ENCODE measurements at places on chromosomes 16 and 17.

DNA sequence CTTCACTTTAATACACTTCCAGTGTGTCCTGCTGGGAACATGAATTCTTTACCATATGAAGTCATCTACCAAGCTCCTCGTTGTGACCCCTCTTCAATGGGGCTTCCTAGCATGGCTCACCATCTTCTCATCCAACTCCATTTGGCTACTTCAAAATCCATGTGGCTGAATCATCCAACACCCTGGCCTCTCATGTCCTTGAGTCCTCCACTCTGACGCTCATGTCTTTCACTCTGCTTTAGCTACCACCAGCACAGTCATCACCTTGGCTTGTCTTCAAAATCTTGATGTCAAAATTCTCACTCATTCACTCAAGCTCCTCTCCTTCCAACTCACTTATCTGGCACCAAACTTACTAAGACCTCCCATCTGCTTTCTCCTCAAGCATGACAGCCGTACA lies 35.8 kb downstream of the AMFR start:
- no peak for DNase-seq
- H3K4me3 ChIP-seq: no peak overlapping the region
- peaks cover 13% of the 10 kb centered on the region for H3K36me3 ChIP-seq
- H3K27me3 ChIP-seq: no peaks in the 10 kb centered on the region
- H3K4me1 ChIP-seq: no peaks in the 10 kb centered on the region
- no peak overlapping the region for H3K27ac ChIP-seq

DNA sequence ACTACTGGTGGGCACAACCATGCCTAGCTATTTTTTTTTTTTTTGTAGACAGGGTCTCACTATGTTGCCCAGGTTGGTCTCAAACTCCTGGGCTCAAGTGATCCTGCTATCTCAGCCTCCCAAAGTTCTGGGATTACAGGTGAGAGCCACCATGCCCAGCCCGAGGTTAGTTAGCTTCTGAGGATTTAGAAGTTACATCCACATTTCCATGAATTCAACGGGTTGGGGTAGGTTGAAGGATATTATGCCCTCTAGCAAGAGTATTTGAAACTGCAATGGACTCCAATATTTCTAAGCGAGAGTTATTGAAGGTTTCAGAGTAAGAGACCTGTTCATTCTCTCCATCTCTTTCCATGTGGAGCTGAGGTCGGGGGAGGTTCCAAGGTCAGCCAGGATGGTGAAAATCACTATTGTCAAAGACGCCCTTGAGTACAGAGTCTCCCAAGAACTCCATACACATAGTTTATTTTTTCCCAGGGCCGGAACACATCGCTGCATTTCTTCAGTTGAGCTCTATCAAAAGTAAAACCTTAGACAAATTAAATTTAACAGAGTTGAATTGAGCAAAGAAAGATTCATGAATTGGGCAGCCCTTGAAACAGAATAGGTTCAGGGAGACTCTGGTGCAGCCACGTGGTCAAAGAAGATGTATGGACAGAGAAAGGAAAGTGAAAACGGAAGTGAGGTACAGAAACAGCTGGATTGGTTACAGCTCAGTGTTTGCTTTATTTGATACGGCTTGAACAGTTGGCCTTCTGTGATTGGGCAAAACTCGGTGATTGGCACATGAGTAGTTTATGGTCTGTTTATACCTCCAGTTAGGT lies 19.0 kb upstream of the ITPRIPL2 start:
- H3K27me3 ChIP-seq: no peaks in the 10 kb centered on the region
- DNase-seq: no peak
- no peak overlapping the region for H3K27ac ChIP-seq
- H3K4me3 ChIP-seq: no peak overlapping the region

DNA sequence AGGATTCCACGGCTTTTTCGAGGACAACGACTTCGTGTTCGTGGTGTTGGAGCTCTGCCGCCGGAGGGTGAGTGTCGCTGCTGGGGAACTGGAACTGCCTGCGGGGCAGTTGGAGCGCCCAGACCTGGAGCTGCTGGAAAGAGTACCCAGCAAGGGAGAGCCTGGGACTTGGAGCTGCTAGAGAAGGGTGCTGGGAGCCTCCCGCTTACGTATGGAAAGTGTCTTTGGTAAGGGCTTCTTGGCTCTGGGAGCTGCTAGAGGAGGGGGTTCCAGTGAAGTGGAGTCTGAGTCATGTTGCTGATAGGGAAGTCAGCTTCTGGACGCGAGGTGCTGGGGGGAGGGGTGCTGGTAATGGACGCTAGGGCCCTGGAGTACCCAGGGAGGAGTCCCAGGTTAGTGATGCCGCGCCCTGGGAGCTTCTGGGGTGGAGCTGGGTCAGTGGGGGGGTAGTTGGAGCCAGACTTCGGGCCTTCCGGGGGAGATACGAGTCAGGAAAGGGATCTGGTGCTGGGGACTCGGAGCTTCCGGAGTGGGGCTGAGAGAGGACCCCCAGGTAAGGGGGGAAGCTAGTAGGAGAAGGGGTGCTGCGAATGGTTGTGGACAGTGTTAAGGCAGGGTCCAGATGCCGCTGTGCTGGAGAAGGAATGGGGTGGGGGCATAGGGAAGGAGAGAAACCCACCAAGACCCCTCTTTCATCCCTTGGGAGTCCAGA lies 741 bp downstream of the PLK1 start:
- peak; percentile 46 for DNase-seq
- H3K36me3 ChIP-seq: peaks cover 46% of the 10 kb centered on the region
- H3K4me1 ChIP-seq: peaks cover 27% of the 10 kb centered on the region
- peak overlapping the region; percentile 88 for H3K4me3 ChIP-seq

DNA sequence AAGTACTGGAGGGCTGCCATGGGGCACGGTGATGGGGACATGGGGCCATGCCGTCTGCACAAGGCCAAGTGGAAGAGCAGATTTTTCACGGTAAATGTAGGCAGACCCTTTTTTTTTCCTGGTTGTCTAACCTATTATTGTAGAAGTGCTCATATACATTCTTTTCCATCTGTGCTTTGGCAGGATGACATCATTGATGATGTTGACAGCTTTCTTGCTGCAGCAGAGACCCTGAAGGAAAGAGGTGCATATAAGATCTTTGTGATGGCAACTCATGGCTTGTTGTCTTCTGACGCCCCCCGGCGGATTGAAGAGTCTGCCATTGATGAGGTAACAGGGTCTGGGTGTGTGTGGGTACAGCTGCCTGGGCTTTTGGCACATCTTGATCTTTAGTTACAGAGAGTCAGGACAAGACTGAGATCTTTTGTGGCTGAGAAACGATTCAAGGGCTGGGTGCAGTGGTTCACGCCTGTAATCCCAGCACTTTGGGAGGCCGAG lies 23.3 kb upstream of the SLC5A10 start:
- no peaks in the 10 kb centered on the region for H3K4me1 ChIP-seq
- H3K27me3 ChIP-seq: no peaks in the 10 kb centered on the region
- H3K4me3 ChIP-seq: no peak overlapping the region
- H3K36me3 ChIP-seq: peaks cover 26% of the 10 kb centered on the region

DNA sequence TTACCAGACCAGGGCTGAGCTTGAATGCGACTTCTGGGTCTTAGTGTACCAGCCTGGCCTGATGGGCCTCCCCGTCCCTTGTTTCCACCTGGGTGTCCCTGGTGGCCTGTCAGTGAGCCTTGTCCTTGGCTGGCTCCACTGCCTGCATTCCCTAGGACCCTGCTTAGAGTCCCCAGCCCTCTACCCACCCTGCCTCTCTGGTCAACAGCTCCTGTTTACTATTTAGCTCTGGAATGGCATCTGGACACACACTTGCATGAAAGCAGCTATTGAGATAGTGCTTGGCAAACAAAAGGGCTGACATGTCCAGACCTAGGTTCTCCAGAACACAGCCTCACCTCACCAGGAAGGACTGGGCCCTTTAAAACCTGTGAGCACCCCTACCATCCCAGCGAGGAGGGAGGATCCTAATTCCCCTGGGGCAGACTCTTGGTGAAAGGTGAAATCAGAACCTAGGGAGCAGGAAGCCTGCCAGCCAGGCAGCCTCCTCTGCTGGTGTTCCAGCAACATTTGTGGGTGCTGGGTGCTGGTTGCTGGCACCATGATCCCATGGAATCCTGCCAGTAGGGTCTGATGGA lies 38.8 kb downstream of the RAI1 start:
- H3K27me3 ChIP-seq: no peaks in the 10 kb centered on the region
- no peak overlapping the region for H3K4me3 ChIP-seq
- no peak overlapping the region for H3K27ac ChIP-seq
- H3K4me1 ChIP-seq: peaks cover 22% of the 10 kb centered on the region
